ENCODE measurements at places on chromosomes 3 and 15.

GRCh38 chr15:99692825-99693224 lies 40.4 kb downstream of the LYSMD4 start:
- no peak for DNase-seq

DNA sequence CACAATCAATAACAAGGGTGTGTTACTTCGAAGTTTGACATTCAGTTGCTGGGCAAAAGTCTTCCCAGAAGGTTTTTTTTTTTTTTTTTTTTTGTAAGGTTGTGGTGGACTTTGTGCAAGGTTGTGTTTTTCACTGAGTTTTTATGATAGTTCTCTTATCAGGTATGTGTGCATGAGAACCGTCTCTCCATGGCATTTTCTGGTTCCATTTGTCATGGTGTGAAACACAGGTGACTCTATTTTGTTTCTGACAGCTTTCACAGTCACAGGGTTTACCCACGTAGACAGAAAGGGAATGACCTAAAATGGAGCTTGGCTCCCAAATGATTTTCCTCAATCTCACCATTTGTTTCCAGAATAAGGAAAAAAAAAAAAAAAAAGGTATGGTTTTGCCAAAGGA lies 1377.2 kb upstream of the CADM2 start:
- DNase-seq: no peak

- DNase-seq: no peak
These were observed 48.4 kb upstream of the KY start for GRCh38 chr3:134699141-134699711.

DNA sequence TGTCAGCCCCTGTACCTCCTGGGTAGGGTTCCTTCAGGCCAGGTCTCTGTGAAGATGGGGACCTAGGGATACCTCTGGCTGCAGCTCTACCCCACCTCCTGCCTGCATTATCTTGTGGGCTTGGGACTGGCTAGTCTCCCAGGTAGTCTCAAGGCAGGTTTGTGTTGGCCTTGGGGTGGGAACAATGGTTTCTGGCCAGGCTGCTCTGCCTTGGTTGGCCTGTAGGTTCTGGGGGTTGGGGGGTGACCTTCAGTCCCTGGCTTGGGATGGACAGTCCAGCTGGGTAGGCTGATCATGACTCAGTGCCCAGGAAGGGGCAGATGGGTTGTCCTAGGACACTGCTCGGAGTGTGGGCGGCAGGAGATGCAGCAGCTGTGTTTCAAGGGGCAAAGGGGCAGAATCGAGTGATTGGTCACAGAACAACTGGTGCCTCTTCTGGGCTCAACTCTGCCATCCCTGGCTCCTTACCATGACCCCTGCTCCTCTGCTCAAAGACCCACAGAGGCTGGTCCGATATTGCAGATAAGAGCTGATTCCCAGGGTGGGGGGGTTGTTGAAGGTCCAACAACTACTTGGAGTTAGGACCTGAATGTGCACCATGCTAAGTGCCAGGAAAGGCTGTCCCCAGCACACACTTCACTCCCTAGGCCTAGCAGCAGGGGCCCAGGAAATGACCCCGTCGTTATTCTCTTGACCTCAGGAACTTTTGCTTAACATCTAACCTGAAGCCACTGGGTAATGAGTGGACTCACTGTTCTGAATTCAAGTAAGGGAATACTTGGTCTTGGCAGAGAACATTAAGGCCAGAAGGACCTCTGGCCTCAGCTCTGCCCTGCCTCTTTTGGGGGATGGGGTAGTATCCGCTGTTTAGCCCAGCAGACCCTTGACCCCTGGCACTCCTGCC lies 18.1 kb upstream of the BSN start:
- DNase-seq: no peak

GRCh38 chr3:141390747-141391146 lies 22.4 kb downstream of the ZBTB38 start:
- DNase-seq: no peak

GRCh38 chr15:68994149-68994548 lies 20.3 kb upstream of the NOX5 start:
- DNase-seq: no peak

DNA sequence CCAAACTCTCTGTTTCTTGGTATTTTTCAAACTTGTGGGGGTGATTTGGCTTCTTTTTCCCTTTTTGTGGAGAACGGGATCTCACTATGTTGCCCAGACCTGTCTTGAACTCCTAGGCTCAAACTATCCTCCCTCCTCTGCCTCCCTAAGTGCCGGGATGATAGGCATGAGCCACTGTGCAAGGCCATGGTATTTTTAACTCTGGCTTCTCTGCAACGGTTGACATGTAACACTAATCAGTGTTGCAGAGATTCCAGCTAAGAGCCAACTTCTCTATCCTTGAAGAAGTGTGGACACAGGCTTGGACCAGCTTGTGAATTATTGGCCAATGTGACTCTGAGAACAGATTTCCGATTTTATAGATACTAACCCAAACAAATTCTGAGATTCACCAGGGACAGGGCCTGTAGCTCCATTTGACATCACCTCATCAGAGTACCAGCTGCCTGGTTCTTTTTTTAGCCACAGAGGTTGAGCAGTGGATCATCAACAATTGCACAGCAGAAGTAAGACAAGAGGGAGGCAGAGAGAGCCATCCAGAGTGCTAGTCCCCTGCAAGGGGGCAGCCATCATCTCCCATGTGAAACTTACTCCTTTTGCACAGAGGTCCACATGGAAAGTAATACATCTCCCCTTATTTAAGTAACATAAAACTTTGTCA lies 98.1 kb upstream of the SYNPR start:
- DNase-seq: no peak

DNA sequence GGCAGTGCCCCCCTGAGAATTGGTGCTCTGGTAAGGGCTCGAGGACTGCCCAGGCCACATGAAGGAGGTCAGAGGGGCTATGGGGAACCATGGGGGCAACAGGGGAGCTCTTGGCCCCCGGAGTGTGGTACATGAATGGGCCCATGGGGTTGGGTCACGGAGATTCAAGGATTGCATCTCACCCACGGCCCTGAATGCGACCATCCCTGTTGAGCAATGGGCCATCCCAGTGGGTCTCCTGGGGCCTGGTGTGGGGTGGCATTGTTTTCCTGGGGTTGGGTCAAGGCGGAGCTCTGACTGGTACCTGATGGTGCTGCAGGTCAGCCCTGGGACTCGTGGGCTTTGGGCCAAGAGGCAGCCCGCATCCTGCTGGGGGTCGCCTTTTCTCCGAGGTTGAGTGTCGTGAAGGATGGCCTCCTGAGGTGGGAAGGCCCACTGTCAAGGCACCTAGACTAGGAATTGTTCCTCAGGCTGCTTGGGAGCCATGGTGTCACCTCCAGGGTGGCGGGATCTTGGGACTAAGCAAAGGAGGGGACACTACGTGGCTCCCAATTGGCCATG lies 198.3 kb downstream of the UBE3A start:
- DNase-seq: no peak

- no peak for DNase-seq
These were observed 57.6 kb upstream of the FGD5 start for GRCh38 chr3:14761121-14761672.

DNA sequence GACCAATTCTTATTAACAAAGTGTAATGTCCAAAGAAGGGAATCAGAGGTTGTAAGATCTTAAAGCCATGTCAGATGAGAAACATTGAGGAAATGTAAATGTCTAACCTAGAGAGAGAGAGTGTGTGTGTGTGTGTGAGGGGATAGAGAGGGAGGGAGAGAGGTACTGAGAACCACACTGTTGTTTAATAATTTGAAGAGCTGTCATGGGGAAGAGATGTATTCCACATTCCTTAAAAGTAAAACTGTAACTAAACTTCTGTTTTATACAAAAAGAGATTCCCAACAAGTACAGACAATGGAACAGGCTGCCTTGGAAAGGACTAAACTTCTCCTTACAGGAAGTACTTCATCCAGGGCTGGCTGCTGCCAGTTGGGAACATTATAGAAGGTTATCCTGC lies 68.9 kb upstream of the BOC start:
- DNase-seq: no peak

- no peak for DNase-seq
These were observed 128.3 kb downstream of the ATP10A start for GRCh38 chr15:25734680-25735355.

- DNase-seq: no peak
These were observed 152.9 kb downstream of the IL1RAP start for GRCh38 chr3:190666821-190667220.

GRCh38 chr3:47813551-47814177 lies 10.7 kb downstream of the DHX30 start:
- DNase-seq: no peak

DNA sequence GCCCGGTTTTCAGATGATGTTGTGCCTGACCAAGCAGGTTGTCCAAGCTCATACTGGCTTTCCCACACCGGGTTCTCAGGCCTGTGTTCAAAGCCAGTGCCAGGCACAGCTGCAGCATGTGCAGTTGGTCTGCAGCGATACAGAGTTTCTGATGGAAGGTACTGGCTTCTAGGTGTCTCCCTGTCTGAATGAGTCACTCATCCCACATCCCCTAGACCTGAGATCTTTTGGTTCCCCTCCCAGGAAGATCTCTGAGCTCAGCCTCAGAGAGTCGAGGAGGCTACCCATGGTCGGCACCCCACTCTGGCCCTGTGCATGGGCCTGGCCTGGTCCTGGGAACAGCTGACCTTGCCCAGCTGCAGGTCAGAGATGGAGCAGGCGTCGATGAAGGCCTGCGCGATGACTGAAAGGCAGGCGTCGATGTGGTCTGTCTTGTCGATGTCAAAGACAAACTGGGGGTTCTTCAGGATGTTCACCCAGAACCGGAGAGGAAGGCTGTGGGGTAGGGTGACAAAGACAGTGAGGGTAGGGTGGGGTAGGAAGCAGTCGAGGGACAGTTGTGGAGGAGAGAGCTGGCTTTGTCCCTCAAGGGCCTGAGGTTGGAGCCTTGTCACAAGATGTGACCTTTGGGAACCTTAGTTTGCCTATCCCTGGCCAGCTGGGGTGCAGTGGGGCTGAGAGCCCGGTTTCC lies 15.3 kb downstream of the H1-8 start:
- DNase-seq: no peak

DNA sequence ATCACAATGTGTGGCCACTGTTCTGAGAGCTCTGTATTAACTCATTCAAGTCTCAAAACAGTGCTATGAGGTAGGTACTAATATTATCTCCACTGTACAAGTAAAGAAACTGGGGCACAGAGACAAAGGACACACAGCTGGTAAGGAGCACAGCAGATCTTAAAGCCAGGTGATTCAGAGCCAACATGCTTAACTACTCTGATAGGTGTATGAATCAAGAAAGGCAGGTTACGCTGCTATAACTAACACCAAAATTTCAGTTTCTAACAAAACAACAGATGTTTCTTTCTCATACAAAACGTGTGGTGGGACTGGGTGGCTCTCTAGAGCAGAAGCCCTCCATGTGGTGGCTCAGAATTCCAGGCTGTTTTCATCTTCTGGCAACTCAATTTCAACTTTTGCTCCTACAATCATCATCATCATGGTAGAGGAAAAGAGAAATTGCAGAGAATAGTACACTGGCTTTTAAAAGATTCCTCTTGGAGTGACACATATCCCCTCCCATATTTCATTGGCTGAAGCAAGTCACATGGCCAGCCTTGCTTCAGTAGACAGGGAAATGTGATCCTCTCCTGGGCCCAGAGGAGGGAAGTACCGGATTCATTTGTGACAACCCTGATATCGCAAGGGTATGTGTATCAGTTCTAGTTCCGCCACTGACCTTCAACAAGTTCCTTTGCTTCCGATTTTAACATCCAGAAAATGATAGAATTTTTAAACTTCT lies 126.2 kb upstream of the PTX3 start:
- DNase-seq: no peak

GRCh38 chr3:66276705-66277274 lies 56.0 kb downstream of the SLC25A26 start:
- DNase-seq: peak; percentile 35

GRCh38 chr3:119427669-119428068 lies 35.7 kb downstream of the TMEM39A start:
- DNase-seq: no peak

- no peak for DNase-seq
These were observed 88.3 kb upstream of the CLSTN2 start for GRCh38 chr3:139846729-139847128.

GRCh38 chr3:23650371-23651140 lies 155.2 kb upstream of the UBE2E1 start:
- DNase-seq: no peak

DNA sequence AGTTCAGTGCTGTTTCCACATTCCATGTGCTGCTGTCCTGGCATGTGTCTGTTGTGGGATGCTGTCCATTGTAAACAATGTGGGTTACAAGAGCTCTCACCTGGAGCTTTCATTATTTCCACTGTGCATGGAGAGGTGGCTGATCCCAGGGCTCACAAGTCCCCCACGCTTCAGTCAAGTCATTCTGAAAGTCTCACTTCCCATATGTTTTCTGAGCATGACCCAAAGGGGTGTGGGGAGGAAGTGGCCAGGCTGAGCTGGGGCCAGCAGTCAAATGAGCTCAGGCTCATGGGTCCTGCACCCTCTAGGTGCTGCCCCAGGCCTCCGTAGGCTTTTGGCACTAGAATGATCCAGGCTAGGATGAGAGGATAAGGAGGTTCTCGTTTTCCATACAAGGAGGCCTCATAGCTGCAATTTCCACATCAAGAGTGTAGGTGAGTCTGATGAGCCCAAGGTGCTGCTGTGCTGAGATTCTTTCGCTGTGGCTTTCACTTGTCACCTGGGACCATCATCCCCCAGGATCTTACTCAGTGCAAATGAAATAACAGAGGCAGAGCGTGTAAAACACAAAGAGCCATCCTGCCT lies 22.0 kb downstream of the STARD5 start:
- DNase-seq: no peak

DNA sequence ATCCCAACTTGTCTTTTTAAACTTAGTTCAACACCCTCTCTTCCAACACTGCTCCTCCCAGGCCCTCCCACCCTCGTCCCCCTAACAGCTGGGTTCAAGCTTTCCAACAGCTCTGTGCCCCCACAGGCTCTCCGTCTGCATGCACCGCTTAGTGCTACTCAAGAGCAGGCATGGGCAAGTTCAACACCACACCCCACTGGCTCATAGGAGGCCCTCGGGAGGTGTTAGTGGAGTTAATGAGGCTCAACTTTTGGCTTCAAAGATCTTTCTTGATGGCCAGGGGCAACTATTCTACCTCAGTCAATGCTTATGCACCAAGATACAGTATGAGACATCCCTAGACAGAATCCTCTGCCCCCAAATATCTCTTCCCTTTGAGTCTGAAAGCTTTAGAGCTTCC lies 114.4 kb downstream of the ANP32A start:
- no peak for DNase-seq

- DNase-seq: no peak
These were observed 718.7 kb upstream of the SGO1 start for GRCh38 chr3:20904671-20905070.

- DNase-seq: no peak
These were observed 17.3 kb downstream of the ZBTB38 start for GRCh38 chr3:141385406-141386125.

DNA sequence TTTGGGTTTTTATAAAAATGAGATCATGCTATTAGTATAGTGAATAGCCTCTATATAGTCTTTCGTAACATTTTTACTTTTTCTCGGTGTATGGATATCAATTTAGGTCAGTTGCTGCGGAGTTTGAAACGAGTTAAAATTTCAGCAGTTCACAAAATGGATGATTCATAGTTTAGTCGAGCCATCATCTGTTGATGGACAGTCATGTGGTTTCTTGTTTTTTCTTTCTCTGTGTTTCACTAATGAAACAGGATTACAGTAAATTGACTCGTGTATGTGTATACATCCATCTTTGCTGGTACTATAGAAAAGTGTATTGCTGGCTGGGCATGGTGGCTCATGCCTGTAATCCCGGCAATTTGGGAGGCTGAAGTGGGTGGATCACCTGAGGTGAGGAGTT lies 106.8 kb downstream of the IGF1R start:
- no peak for DNase-seq

Data from stimulated activated CD4-positive, alpha-beta T cell treated with anti-CD3 and anti-CD28 coated beads, Interleukin-4, amount 100 ng/mL, for 48 hours (primary cell).